ENCODE measurements at places on chromosomes 13 and 19. TPM values are rescaled to one million over a fixed set of nuclear protein-coding genes. Genes with fewer than 3 reads are reported as not detected.

EID2B gene
- 2.9 TPM for total RNA-seq

KCNRG gene
- total RNA-seq: 0.18 TPM

IGSF23 gene
- total RNA-seq: not detected

MAP3K10 gene
- 17.5 TPM for total RNA-seq

RUBCNL gene
- total RNA-seq: 0.23 TPM

IZUMO2 gene
- not detected for total RNA-seq

VSIG10L gene
- 2.4 TPM for total RNA-seq

IGFL2 gene
- total RNA-seq: 0.30 TPM
